ENCODE measurements at places on chromosomes 11 and 22.

DNA sequence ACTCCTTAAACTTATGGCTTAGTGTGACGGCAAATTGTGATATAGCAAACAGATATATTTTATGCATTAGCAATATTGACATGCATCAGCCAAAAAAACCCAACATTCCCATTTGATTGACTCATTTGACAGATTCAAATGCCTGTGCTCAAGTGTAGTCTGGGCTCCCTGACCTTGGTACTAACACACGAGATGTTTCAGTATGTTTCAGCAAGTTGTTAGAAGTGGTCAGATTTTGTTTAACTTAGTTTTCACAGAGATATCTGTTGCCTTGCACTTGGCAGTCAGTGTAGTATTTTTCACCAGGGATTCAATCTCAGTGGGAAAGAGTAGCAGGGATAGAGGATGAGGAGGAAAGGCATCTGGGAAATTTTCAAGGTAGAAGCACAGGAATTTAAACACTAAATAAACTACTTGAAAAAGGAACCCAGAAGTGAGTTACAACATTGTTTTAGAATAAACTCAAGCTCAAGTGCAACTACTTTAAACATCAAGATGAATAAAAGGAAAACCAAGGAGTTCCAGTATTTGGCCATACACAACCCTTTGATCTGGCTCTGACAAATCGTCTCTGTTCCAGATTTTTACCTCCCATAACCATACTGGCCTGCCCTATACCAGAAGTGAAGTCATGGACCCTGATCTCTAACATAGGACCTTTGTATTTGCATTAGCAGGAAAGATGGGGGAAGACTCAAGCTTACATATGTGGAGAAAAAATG lies 56.5 kb upstream of the BLID start:
- no peak for DNase-seq

DNA sequence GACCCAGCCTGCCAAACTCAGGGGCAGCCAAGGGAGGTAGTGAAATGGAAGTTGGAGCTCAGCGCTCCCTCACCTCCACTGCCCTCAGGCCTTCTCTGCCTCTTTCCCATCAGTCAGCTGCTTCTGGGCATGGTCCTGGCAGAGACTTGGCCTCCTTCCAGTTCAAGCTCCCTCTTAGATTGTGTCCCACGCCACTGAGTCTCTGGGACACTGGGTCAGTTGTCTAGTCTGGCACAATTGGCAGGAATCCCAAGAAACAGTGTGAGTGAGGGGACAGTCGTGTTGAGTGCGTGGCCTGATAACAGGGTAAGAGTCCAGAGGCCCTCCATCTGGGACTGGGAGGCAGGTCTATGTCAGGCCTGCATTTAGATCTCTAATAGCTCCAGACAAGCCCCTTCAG lies 7.1 kb upstream of the SLC35E4 start:
- no peak for DNase-seq

- DNase-seq, result no peak
Observed at GRCh38 chr11:58625826-58626460, 3.5 kb downstream of the CNTF start.

DNA sequence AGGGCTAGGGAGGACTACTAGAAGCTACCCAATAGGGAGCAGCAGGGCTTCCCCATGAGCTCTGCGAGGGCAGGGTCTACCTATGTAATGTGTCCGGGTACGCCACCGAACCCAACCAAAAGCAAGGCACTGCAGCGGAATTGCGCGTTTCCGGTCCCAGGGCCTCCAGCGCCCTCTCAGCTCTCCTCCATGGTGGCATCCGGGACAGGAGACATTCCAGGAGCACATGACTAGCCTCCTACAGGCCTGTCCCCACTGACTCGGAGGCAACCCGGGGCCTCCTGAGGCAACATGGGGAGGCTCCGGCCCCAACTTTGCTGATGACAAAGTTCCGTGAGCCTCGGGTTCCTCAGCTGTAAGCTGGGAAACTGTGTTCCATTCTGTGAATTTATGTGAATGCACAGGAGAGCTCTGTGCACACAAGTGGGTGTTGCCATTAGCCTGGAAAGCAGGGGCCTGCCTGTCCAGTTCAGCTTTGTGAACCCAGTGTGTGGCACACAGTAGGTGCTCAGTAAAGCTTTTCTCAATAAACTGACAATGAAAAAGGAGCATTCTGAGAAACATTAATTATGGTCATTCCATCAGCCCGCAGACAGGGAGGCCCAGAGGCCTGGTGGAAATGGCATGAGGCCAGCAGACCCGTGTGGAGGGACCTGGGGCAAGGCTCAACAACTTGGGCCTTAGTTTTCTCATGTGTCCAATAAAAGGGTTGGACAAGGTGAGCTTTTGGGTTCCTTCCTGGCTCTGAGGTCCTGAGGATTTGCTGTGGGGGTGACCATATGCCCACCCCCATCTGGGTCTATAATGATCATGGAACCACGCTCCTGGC lies 50.3 kb downstream of the CHRDL2 start:
- no peak for DNase-seq

DNA sequence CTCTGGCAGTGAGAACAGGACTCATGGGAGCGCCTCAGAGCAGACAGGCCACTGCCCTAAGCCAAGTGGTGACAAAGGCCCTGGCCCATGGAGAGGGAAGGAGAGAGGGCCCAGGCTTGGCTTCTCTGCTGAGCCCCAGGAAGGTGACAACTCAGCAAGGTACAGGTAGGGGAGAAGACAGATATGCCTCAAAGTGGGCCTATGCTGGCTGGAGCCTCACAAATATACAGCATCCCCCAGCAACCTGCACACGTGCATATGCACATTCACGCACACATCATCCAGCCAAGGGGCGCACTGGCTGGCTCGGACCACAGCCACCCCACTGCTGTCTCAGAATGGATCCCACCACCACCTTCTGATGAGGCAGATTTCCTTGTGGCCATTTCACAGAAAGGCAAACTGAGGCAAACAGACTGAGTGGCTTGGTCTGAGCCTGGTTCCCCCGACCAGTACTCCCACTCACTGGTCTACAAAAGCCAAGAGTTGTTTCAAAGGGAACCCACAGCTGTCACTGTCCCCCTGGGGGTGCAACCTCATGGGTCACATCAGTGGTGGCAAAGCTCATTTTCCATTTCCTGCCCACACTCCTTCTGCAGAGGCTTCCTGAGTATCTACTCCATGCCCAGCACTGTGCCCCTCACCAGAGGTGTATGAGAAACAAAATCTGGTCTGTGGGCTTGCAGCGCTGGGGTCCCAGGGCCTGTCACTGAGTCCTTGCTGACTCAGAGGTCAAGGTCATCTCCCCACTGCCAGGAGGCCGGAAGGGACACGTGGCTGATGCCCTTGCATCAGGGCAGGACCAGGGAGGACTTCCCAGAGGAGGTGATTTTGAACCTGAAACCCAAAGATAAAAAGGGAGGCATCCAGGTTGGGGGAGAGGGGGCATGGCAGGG lies 67.3 kb upstream of the PRR5 start:
- no peak for DNase-seq

DNA sequence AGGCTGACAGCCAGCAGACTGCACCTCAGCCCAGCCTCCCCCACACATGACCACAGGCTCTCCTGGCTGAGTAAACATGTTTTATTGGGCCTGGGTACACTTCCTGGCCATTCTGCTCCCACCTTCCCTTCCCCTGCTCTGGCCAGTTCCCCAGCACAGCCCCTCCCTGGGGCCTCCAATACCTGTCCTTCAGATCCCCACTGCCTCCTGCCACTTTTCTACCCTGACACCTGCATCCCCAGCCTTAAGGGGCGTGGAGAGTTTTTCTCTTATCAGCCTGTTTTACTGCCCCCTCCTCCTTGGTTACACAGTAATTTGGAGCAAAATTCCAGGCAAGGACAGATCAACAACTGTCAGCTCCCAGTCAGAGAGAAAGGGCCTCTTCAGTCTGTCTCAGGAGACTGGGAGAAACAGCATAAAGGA lies at the start of gene ISX:
TSS of gene ISX (plus strand) at position 363 of the 423 bp plus-strand sequence. CDS start 930 bp downstream, outside the sequence.
- DNase-seq, result no peak

- no peak for DNase-seq
Observed at GRCh38 chr11:125114518-125114917, 3.1 kb upstream of the TMEM218 start.

DNA sequence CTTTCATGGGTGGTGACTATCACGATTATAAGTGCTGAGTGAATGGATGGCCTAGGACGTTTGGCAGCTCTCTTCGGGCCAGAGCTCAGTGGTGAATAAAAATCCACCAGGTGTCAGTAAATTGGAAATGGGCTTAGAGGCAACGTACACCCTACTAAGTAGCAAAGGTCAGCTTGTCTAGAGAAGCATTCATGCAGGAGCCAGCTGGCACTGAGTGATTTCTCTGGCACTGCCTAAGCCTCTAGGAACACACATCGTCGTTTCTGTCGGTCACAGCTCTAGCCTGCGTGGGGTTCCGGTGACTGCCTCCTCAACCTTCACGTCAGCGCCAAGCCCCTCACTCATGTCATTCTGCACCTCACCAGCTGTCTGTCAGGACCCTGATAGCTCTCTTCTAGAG lies 192.4 kb upstream of the NTM start:
- DNase-seq, result no peak

DNA sequence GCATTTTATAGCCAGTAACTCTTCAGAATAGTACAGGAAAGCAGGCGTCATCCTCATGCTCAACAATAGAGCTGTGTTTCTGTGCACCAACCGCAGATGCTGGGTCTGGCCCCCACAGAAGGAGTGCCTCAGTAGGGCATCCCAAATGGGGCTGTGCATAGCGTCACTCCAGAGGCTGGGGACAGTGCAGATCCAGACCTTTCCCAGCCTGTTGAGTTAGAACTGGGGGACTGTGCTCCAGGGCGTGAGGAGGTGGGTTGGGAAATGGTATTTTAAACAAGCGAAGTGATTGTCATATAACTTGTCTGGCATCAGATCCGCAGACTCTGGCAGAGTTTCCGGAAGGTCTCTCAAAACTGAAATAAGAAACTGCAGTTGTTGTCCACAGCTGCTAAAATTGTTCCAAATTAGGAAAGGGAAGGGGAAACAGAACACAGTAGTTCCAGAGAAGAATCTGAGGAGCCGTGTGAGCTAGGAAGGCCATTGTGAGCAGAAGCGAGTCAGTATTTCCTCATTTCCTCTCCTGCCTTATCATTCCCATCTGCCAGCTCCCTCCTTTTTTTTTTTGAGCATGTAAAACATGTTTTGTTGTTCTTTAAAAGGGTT lies 52.2 kb downstream of the JAM3 start:
- no peak for DNase-seq

- DNase-seq, result no peak
Observed at GRCh38 chr11:46290598-46291309, 13.3 kb downstream of the CREB3L1 start.

- no peak for DNase-seq
Observed at GRCh38 chr11:33389635-33390034, 132.5 kb downstream of the HIPK3 start.

- no peak for DNase-seq
Observed at GRCh38 chr11:86781546-86781945, 18.8 kb upstream of the PRSS23 start.

- peak; percentile 47 for DNase-seq
Observed at GRCh38 chr11:12288212-12288930, 89.0 kb upstream of the PARVA start.

DNA sequence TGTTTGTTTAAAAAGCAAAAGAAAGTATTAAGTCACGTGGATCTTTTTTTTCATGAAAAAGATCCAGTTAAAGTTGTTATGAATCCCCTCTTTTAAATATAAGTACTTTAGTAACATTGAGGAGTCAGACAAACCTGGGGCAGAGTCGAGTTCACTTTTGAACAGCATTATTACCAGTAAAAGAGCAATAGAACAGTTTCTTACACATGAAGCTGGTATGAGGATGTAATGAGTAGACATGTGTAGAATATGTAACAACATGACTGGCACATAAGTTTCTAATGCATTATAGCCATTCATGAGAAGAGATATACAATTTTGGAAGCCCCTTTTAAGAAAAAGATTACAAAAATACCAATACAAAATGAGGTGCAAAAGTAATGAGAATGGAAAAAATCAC lies 7.6 kb upstream of the MUC15 start:
- DNase-seq, result no peak

DNA sequence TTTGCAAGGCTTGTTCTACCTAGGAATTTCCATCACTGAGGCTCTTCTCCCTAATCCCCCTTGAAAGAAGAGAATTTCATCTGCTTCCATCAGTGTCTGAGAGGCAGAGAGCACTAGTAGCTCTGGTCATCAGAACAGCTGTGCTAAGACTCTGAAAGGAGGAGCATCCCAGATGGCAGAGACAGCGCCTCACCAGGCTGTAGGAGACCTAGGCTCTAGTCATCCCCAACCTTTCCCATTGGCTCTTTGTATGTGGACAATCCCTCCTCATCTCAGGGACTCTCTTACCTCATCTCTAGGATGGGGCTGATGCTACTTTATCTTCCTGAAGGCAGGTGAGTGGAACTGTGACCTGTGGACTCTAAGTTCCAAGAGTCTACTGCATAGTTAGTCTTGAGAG lies 8.8 kb upstream of the OR9I1 start:
- no peak for DNase-seq

GRCh38 chr11:66708701-66709100 lies 20.3 kb downstream of the SPTBN2 start:
- DNase-seq, result no peak

DNA sequence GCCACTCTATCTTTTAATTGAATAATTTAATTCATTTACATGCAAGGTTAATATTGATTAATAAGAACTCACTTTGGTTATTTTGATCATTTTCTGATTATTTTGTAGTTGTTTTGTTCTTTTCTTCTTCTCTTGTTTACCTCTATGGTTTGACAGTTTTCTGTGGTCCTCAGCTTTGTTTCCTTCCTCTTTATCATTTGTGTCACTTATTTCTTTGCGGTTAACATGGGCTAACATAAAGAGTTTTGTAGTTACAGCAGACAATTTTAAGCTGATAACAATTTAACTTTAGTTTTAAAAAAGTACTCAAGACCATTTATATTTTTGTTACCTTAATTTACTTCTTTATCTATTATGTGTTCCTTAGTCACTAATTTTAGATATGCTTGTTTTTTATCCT lies 1032.8 kb upstream of the RAG2 start:
- DNase-seq, result no peak

DNA sequence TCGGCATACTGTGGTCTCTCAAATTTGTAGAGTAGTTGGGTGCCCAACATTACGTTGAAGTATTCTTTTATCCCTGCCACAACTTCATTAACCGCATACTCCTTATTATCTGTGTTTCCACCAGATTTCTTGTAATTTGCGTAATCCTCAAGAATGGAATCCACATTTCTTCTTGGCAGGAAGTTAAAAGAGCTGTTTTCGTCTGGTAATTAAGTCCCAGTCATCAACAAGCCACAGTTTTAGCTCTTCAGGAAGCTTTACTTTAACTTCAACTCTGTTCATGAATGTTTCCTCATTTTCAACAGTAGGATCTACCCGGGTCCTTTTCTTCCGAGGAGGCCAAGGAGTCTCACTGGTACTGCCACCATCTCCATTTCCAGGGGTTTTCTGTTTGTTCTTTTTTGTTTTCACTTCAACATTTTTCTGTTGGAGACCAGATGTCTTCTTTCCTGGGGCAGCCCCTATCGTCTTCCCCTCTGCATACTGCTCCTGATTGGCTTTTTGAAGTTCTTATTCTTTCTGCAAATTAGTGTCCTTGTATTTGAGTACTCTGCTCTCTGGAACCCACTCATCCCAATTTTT lies 30.3 kb downstream of the PDE3B start:
- no peak for DNase-seq

DNA sequence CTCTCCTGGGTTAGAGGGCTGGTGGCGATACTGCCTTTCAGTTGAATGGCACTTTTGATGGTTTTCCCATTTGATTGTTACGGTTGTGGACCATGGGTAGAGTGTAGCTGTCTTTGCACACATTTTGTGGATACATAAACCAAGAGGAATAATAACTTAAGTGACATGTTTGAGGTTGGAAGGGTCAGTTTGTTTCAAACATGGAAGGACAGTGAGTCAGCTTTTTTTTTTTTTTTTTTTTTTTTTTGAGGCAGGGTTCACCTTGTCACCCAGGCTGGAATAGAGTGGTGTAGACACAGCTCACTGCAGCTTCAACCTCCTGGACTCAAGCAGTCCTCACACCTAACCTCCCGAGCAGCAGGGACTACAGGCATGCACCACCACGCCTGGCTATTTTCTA lies 41.1 kb downstream of the PPFIA1 start:
- DNase-seq, result no peak
